ENCODE measurements at places on chromosomes 4 and X.

GRCh38 chrX:68461093-68461492, 27.8 kb upstream of the OPHN1 start:
- no peak for DNase-seq

GRCh38 chrX:40081679-40082068, 16.1 kb downstream of the BCOR start:
- no peak for DNase-seq

DNA sequence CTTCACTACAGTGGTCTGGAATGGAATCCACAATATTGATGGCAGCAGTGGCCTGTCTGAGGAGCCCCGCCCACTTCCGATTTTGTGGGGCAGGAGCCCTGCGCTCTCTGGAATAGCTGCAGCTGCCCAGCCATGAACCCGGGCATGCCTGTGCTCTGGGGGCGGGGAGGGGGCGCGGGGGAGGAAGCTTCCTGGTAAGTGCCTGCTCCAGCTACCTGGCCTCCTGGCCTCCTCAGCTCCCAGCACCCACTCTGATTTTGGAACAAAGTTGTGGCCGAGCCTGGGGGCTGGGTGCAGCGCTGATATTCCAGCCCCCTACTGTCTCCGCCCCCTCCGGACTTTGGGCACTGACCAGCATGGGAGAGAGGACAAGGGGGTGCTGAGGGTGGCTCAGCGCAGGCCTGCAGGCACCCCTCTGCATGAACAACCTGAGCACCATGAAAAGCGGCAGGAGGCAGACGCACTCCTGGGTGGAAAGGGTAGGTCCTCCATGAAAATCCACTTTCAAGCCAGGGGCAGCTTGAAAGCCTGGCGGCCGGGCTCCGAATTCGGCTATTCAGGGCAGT, 972.7 kb upstream of the AGA start:
- no peak for DNase-seq

DNA sequence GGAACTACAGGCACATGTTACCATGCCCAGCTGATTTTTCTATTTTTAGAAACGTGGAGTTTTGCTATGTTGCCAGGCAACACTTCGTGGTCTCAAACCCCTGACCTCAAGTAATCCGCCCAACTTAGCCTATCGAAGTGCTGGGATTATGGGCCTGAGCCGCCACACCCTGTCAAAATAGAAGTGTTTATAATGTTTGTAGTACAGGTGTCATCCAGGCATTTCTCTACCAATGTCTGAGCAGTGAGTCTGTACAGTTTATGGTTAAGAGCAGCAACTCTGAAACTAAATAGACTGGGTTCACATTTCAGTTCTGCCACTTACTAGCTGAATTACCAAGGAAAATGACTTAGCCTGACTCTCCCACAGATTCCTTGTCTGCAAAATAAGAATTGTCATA, 460.4 kb upstream of the GALNT7 start:
- no peak for DNase-seq

DNA sequence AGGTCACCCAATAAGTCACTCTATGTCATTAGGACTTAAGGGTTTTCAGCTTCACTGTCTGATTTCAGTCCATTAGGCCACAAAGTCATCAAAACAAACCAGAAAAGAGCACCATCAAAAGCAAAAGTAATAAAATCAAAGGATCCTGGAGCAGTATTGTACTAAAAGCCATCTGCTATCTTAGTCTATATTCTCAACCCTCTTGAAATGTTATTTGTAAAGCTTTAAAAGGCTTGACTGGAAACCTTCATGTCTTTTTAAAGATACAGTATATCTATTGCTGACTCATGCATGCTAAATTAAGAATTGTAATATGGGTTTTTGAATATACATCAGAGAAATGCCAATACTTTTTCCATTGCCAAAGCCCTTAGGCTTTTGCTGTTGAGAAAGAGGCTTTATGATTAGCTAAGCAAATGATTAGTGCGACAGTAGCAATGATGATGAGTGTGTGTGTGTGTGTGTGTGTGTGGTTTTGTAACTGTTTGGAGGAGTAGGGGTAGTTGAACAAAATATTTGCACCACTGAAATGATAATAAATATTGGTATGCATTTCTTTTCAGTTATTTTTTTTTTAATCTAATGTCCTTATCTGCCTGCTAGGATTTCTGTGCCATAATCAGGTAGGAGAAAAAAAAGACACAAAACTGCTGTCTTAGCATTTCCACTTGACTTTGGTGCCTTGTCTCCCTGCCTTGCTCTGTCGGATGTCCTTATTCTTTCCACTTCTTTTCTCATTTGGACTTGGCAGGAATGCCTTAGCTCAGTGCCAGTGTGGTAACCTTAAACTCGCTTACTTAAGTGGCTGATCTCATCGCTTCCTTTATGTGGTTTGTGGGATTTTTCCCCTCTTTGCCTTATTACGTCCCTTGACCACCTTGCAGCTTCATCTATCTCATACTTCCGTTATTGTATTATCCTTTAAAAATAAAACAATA, 119.7 kb downstream of the PCDH7 start:
- no peak for DNase-seq

DNA sequence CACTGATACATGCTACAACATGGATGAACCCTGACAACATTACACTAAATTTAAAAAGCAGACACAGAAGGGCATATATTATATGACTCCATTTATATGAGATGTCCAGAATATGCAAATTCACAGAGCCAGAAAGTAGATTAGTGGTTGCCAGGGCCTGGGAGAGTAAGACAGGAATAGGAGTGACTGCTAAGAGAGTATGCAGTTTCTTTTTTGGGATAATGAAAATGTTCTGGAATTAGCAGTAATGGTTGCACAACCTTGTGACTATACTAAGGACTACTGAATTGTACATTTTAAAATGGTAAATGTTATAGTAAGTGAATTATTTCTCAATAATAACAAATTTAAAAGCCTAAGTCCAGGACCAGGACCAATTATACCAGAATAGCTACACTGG, 29.5 kb upstream of the NUP54 start:
- DNase-seq, result no peak

- DNase-seq, result no peak
Measured at GRCh38 chr4:122624205-122624604, 3.3 kb upstream of the IL21 start.

GRCh38 chrX:15769300-15769954, 20.9 kb upstream of the ZRSR2 start:
- DNase-seq, result no peak

GRCh38 chrX:79153348-79153747, 8.9 kb downstream of the GPR174 start:
- no peak for DNase-seq

DNA sequence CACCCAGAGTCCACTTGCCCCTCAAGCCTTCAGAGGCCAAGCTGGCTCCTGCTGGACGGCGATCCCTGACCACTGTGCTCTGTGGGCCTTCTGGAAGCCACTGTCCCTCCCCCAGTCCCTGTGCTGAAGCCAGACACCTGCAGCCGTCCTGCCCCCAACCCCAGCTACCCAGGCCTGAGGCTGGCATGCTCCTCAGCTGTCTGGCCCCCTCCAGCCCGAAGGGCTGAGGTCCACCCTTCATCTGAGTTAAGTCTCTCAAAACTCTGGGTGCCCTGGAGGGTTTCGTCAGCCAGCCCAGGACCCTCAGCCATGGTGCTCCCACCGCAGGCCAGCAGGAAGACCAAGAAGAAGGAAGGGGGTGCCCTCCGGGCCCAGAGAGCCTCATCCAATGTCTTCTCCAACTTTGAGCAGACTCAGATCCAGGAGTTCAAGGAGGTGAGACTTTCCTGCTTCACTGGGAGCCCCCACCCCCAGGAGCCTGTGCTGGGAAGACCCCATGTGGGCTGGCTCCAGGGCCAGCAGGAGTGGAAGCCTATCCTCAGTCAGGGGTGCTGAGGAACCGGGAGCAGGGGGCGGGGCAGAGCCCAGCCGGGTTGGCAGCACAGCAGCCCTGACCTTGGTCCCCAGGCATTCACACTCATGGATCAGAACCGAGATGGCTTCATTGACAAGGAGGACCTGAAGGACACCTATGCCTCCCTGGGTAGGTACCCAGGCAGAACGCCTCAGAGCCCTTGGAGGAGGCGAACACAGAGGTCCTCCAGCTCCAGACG, 4.2 kb downstream of the MYL5 start:
- DNase-seq, result no peak

- DNase-seq, result no peak
Measured at GRCh38 chr4:53991821-53992220, 72.6 kb downstream of the CHIC2 start.

DNA sequence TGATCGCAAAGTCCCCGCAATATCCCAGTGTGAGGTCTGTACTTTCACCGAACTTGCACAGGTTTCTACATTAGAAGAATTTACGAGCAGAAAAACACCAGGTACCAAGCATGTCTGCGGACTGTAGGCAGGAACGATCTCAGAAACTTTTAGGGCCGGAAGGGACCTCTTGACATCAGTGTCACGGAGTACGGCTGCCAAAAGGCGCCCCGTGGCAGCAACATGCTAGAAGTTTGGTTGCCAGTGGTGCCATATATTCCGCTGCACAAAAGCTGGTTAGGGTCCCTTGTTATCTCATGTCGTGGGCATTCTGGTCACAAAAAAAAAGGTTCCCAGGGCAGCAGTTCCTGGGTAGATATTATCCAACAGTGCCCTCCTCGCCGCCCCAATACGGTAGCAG, 61.0 kb upstream of the DCAF8L1 start:
- DNase-seq, result no peak

- DNase-seq, result no peak
Measured at GRCh38 chr4:13641084-13641483, 13.6 kb upstream of the BOD1L1 start.

DNA sequence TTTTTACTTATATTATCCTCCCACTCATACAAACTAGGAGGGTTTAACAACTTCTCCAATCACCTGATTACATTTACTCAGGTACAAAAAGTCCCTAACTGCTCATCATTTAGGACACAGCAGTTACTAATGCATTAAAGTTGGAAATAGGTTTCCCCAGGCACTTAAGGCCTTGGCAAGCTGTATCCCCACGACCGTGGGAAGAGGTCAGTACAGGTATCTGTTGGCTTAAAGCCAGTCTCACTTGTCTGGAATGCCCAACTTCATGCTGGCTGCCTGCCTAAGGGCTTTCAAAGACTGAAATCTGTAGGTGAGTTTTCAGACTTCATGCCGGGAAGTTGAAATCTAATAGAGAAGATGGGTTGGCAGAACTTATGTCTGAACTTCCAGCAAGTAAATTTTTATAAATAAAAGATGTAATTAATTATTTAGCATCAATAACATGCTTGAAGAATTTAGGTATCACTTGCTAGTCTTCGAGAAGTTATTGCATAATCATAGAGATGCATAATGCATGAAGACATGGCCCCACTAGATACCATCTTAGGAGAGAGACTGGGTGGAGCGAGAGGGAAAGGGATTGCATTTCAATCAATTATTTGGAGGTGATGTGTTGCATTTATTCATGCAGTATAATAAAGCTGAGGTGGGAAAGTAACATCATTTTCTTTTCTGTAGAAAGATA, 54.2 kb downstream of the SCD5 start:
- no peak for DNase-seq

GRCh38 chrX:8679550-8679949, 52.4 kb downstream of the ANOS1 start:
- DNase-seq, result no peak

Measured in Panc1 (cell line).